ENCODE measurements at places on chromosomes 11 and 22. TPM values are rescaled to one million over a fixed set of nuclear protein-coding genes. Genes with fewer than 3 reads are reported as not detected.

GRCh38 chr11:10824888-10825287 is 16.2 kb upstream of the EIF4G2 start:
- DNase-seq = peak; percentile 13

DNA sequence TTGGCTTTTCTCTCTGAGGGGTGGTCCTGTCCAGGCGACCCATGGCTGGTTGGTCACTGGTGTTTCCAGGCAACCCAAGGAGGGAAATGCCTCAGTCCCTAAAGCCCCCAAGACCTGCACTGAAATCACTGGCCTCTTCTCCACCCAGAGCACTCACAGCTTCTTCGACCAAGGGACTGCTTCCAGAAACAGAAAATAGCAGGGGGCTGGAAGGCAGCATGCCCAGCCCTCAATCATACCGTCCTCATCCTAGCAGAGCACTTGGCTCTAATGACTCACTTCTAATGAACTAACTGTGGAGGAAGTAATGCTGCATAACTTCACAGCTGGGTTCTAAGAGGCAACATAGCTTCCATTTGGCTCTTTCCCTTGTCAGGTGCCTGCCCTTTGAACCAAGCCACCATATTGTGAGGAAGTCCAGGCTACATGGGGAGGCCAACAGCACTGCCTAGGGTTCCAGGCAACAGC is 27.6 kb downstream of the DKK3 start:
- peak; percentile 66 for DNase-seq

- no peak for DNase-seq
Observed at GRCh38 chr11:130514851-130515250, 66.4 kb downstream of the ADAMTS15 start.

DNA sequence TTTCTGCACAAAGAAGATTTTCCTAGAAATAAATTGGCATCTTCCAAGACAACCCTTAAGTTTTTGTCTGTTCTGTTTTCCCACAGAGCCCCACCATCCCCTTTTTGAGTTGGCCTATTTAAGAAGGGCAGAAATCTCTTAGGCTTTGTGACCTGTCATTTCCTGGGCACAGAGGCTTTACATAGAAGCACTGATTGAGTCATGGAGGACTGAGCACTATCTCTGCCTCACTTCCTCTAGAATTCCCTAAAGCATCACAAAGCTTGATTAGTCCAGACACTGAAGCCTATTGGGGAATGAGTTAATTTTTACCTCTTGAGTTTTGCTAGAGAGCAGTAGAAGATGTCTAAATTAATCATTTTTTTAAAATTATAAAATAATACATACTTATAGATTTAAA is 25.4 kb downstream of the TRIM44 start:
- peak; percentile 15 for DNase-seq

- DNase-seq = peak; percentile 85
Observed at GRCh38 chr22:20885557-20886323, 26.9 kb downstream of the SNAP29 start.

DNA sequence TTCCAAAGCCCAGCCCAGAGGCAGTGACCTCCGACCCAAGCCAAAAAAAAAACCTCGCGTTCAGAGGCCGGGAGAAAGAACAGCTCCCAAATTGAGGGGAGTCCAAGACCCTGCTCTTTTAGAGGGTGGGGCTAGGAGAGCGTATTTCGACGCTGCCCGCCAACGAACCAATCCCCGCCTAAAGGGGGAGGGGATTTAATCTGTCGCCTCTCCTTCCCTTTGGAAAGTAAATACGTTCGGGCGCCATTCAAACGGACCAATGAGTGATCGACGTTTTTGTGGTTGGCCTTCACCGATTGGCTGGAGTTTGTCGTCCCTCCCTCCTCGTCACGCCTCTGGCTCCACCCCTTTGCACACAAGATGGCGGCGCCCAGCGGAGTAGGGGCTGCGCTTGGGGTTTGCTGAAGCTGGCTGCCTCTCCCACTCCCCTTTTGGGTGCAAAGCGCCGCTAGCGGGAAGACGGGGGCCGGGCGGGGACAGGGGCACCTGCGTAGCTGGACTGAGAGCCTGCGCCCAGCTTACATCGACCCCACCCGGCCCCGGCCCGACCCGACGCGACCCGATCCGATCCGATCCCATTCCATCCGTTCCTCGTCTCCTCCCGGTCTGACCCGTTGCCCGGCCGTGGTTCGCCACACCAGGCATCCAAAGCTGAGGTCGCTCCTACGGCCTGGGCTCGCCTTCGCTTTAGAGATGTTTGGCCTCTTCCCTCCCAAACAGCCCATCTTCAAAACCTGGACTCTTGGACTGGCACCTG is at the start of gene RNF26:
TSS of gene RNF26 (plus strand) at position 354 of the 757 bp plus-strand sequence. CDS start 596 bp downstream, outside the sequence.
- peak; percentile 99 for DNase-seq

GRCh38 chr11:91513734-91514133 is 710.9 kb upstream of the FAT3 start:
- DNase-seq = no peak

- DNase-seq = no peak
Observed at GRCh38 chr22:27616033-27616432, 185.5 kb downstream of the MN1 start.

DNA sequence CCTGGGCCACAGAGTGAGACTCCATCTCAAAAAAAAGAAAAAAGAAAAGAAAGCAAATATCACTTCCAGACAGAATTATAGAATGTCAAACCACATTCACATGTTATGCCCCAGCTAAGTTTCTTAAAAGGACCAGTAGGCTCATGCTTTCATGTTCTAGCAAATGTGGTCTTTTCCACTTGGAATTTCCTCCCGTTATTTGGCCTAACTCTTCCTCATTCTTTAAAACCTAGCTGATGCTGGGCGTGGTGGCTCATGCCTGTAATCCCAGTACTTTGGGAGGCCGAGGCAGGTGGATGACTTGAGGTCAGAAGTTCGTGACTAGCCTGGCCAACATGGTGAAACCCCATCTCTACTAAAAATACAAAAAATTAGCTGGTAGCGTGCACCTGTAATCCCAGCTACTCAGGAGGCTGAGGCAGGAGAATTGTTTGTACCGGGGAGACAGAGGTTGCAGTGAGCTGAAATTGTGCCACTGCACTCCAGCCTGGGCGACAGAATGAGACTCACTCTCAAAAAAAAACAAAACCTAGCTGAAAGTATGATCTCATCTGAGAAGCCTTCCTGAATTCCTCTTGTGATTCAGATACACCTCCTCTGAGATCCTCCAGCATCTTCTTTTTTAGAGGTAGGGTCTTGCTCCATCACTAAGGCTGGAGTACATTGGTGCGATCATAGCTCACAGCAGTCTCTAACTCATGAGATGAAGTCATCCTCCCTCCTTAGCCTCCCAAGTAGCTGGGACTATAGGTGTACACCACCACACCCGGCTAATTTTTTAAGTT is 50.4 kb downstream of the FCHSD2 start:
- no peak for DNase-seq

GRCh38 chr11:9137293-9138132 is 46.1 kb upstream of the SCUBE2 start:
- peak; percentile 78 for DNase-seq

DNA sequence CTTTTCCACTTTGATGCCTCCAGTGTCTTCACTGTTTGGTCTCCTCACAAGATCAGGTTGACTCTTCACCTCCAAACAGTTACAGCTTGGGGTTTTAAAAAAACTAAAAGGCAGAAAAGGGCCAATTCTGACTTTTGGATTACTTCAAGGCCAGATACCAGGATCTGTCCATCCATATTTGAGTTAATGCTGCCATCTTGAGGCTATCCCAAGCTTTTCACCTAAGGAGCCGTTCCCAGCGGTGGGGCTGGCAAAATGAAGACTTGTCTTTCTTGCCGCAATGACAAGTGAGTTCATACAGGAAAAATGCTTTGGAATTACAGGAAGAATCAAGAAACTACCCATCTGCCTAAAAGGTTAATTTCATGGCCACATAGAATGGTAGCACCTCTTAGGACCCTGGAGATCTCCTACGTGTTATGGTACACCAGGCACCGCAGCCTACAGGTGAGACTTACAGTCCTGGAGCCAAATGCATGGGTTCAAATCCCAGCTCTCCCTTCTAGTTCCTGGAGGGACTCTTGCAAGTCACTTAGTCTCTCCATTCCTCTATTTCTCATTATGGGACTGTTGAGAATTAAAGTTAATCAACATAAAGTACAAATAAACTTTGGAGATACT is 6.0 kb upstream of the OR5B21 start:
- DNase-seq = peak; percentile 72

GRCh38 chr11:75424396-75424795 is 8.6 kb downstream of the KLHL35 start:
- no peak for DNase-seq

GRCh38 chr22:39656495-39657490 is 86.2 kb downstream of the CACNA1I start:
- no peak for DNase-seq

DNA sequence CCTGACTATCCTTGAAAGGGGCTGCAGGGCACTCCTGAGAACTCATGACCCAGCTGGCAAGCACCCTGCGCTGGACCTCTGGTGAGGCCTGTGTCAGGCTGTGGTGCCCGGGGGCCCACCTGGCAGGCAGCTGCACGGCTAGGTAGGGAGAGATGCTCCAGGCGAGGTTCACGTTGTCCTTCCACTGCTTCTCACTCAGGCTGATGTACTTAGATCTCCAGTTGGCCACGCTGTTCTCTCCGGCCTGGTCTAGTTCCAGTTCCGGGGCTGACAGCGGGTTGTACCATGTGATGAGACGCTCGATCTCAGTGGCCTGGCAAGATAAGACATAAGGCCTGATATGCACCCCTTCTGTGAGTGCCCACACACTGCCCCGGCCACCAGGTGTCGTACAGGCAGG is 44.7 kb upstream of the SERPIND1 start:
- DNase-seq = no peak

DNA sequence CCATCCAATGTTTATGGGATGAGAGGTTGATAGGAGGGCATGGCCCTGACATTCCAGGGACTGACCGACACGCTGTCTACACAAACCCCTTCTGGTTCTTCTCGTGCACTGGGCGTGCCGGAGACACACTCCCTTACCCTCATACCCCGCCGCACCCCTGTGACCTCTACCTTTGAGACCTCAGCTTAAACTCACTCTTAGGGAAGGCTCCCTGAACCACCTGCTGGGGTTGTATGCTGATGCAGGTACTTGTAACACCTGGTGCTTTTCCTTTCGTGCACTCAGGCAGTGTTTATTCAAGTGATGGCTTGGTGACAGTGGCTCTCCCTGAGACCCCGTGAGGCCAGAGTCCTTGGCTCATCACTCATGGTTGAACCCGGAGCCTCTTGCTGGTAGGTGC is 12.0 kb downstream of the PPARA start:
- DNase-seq = no peak

GRCh38 chr11:123507043-123507442 is 77.0 kb downstream of the GRAMD1B start:
- no peak for DNase-seq

- DNase-seq = peak; percentile 76
Observed at GRCh38 chr11:73980001-73980961, 2.4 kb downstream of the UCP2 start.

DNA sequence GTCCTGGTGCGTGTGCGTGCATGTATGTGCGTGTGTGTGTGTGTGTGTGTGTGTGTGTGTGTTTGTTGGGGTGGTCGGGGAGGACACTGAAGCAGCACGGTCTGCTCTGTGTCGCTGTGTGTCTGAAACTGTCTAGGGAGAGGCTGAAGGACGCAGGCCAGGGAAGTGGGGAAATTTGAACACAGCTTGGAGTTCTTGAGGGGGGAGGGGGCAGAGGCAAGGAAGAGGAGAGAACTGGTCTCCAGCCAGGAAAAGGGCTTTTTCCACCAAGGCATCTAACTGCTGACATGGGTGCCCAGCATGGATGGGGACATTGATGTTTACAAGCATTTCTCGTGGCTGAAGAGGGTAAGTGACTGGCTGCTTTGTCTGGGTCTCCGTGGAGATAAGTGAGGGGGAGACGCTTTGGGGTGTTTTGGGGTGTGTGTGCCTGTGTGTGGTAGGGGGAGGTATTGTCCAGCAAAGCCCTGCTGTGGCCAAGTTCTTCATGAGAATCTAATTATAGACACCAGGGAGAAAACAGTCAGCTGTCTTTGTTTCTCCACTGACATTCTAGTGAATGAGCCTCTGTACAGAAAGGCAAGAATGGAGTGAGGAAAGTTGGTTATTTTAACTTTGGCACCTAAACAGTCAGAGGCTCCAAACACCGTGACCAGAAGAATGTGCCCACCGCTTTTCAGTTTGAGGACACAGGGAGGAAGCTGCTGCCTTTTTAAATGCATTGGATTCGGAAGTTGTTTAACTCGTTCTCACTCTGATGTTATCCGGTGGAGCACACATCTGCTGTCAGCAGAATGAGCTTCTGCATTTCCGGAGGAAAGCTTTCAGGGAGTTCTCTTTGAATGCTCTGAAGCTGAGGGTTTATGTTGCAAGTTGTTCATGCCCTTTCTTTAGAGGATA is 63.7 kb downstream of the PPFIBP2 start:
- peak; percentile 56 for DNase-seq

DNA sequence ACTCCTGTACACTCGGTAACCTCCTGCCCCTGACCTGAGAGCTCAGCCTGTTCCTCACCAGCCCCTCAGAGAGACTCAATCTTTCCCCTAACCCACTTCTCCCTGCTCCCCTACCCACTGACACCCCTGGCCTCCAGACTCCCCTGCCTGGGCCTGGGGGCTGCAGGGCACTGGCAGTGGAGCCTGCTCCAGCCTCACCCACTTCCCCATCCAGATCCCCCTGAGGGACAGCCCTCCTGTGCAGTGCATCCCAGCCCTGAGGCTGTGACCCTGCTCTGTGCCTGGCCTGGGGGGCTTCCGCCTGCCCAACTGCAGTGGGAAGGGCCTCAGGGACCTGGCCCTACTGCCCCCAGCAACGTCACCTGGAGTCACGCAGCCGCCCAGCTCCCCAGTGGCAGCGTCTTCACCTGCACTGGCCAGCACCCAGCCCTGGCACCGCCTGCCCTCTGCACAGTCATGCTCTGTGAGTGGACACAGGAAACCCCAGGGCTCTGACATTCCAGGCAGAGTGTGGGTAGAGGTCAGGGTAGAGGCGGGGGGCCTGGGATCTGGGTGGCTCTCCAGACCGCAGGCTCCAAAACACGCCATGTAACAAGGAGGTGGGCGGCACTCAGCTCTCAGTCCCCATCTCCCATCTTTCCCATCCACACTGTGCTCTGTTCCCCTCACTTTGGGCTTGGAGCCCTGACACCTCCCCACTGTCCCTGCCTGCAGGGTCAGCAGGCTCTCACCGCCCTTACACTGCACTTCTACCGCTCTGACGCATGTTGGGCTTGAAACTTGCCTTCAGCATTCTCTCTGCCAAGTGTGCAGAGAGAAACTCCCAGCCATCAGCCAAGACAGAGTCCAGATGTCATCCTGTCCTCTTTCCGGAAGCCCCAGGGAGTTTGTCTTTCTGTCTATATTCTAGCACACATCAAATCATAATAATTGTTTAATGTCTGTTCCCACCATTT is 5.1 kb downstream of the VSIG10L2 start:
- DNase-seq = no peak

Gene MIOX
- not detected for total RNA-seq

Gene MS4A6E
- total RNA-seq = not detected

Gene TSPAN18
- total RNA-seq = 25.3 TPM

Gene CYP2D6
- under 0.01 TPM for total RNA-seq

Gene MAP4K2
- total RNA-seq = 51.0 TPM

Gene SEZ6L
- not detected for total RNA-seq

Gene TAF10
- 27.7 TPM for total RNA-seq

Gene MRGPRX4
- total RNA-seq = 0.79 TPM
